ENCODE measurements at places on chromosomes 4 and X.
A peak's percentile ranks its signal among the peaks of the same experiment; 100 is the strongest.

DNA sequence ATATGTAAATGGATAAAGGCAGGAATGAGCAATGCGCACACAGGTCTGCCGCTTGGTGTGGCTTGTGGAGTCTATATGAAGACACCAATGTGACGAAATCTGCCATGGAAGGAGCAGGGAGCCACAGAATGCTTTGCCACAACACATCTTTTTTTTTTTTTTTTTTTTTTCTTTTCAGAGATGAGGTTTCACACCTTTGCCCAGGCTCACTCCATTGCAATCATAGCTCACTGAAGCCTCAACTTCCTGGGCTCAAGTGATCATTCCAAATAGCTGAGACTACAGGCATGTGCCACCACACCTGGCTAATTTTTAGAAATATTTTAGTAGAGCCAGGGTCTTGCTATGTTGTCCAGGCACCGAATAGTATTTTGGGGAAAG is 17.4 kb upstream of the SLC34A2 start:
- no peak for DNase-seq

DNA sequence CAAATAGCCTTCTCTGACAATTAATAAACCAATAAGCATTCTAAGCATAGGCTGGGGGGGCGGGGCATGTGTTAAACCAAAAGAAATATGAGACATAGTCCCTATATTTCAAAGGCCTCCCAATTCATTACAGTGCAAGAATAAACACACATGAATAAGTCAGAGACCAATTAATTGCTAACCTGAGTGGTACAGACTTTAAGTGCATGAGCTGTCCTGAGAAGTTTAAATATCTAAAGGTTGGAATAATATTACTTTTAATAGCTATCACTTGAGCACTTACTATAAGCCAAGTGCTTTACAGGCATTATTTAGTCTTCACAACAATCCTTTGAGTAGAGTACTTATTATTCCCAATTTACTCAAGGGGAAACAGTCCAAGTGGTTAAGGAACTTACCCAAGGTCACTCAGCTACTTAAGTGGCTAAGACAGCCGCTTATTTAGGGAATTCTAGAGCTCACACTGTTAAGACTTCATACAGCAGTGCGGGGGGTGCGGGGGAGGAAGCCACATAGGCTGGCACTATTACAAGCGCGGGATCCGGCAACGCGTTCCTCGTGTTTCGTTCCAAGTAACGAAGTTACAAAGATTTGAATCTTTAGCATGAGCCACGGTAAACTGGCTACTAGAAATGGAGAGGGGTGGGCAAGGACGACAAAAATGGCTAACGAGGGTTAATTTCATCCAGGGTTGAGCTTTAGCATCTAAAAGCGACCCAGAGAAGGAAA is 1.4 kb downstream of the THOC2 start:
- DNase-seq: no peak

DNA sequence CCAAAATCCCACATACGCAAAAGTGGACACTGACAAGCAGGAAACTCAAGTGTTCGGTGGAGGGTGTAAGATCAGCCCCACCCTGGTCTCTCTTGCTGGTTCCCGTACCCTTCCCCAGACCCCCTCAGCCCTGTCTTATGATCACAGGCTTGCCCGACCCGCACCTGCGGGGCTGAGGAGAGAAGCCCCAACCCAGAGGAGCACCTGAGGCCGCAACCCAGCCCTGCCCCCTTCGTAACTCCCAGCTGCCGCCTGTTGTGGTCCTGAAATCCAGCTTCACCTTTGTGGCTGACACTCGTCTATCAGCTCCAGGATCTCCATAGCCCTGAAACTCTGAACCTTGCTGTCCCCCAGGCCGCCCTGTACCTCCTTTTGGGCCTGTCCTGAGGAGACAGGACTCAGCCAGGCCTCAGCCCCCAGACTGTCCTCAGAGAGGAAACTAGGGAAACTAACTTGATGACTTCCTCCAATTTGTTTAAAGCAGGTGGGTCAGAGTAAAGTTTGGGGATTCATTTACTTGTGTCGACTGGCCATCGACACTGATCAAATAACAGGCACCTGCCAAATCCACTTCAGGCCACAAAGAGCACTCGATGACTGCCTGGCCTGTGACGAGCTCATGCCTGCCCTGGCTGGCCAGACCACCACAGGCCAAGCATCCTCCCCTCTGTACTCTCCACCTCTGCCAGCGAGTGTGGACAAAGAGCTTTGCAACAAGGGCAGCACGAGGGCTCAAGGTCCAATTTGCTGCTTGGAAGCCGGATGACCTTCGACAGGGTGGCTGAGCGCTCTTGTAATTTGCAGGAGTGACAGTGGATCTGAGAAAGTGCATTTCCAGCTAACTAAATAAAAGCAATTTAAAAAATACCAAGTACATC is 19.3 kb downstream of the DCTD start:
- DNase-seq: no peak

DNA sequence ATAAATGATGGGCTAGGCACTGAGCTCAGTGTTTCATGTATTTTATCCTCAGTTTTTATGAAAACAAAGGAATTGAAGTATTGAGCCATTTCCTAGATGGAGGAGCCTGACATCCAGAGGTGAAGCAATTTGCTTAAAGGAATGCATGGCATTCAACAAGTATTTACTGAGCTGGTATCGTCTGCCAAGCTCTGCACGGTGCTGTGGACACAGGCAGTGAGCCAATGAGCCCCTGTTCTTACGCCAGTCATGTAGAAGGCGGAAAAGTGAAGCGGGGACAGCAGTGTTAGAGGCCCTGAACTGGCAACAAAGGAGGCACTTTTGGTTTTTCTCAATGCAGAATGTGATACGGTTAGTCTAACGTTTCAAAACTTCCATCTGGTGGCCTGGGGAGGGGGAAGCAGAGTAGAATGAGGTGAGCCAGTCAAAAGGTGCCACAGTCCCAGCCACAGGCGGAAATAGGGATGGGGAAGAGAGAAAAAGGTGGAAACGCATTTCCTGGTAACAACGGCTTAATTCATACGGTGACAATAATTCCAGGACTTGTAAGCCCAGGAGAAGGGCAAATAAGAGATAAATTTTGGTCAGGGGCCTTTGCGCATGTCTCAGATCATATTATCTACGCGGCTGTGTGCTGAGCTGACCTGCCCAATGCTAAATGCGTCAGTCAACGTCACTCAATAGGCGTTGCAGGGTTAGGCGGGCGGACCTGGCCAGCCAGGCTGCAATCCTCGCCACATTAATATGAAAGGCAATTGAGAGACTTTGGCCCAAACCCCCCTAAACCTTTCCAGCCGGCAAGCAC is 133.9 kb downstream of the AFAP1 start:
- DNase-seq: peak; percentile 74

DNA sequence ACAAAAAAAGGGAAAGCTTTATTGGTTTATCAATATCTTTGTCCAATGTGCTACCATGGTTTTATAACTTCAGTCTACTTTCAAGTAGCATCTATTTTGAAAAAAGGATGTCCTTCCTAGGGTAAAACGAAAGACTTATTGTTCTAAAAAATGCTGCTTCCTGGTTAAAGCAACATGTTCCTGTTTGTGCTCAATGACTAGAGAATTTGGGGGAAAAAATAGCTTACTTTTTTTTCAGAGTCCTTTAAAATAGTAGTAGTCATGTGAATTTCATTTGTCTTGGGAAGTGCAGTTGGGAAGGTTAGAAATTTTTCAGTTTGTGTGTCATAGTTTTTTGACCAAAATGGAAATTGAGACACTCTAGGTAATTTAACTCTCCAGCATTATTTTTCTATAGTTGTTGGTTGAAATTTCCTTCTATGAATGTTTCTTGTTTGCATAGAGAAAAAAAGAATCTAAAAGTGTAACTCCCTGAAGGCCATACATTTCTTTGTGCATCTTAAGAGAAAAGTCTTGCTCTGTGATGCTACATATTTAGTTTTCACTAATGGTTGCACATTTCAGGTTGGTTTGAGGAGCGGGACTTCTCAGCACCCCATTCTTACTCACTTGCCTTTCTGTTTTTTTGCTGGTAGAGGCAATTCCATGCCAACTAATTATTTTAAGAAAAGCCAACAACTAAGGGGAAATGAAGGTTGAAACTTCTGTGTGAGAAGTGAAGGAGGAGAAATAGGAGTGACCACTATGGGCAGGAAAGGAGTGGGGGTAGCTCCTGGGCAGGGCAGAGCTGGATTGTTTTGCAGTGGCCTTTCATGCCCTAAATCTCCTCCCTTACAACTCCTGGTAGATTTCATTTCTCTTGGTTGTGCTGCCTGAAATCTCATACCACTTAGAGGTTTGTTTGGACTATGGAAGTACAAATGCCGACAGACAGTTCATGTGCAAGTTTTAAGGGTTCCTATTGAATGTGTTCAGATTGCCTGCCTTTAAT is 76.4 kb downstream of the RAPGEF2 start:
- DNase-seq: no peak

GRCh38 chrX:85419293-85419692 is 39.8 kb upstream of the POF1B start:
- no peak for DNase-seq

GRCh38 chr4:24076811-24077210 is 187.0 kb upstream of the PPARGC1A start:
- no peak for DNase-seq

DNA sequence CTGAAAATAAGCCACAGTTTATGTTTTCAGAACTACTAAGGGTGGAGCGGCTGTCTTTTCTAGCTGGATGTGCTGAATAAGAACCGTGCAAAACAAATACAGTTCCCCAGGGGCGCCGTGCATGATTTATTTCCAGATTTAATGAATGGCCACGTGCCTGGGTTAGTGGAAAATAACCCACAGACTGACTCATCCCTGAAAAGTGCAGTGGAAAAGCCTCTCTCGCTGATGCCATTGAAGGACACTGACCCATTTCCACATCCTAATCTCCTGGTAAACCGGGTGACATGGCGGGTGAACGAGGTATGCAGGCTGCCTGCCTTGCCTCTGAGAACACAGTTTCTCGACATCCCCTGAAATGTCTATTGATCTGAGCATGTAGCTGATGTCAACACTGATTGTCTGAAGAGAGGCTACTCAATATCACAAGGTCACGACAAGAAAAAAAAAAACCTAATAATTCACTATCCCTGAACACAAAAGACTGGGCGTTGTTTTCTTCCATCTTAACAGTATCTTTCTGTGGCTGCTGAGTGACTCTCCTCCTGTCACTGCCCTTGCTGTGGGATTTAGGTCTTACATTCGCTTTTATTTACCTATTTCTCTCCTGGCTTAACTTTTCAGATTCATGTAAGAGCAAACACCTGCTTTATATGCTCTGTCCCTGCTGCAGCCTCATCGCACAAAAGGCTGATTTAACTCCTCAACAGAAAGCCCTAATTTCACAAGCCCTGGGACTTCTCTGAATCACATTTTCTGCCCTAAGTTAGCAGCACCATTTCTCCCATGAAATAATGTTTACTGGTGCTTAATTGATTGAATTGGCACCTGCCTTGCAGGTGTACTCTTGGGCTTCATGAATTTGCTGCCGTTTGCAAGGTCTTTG is 76.9 kb upstream of the SCOC start:
- DNase-seq: no peak

DNA sequence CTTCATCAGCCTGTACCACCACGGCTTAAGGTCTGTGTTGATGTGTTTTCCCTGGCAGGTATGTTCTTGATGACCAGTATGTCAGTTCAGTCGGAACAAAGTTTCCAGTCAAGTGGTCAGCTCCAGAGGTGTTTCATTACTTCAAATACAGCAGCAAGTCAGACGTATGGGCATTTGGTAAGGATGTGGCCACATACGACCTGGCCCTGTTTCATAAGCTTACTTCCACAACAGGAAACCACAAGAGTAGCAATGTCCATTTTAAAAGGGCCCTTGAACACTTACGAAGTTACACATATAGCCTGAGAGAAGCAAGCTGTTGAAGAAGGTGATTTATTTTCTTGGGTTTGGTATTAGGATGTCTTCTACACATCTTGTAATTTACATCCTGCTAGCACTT is 46.1 kb downstream of the BMX start:
- no peak for DNase-seq

DNA sequence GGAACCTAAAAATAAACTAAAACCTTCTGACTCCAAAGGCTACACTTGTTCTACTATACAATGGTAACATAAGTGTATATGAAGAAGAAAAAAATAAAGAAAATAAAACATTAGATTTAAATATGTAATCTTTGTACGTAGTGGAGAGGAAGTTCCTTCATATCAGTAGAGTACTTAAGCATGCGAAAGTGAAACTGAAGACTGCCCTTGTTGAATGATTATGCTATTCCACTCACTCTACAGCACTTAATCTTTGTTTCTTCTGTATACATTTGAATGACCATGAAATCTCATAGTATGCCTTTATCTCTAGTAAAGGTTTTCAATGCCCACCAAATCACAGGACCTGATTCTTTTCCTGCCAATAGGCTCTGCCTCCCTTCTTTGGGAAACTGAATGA is 78.9 kb downstream of the NDST3 start:
- no peak for DNase-seq

DNA sequence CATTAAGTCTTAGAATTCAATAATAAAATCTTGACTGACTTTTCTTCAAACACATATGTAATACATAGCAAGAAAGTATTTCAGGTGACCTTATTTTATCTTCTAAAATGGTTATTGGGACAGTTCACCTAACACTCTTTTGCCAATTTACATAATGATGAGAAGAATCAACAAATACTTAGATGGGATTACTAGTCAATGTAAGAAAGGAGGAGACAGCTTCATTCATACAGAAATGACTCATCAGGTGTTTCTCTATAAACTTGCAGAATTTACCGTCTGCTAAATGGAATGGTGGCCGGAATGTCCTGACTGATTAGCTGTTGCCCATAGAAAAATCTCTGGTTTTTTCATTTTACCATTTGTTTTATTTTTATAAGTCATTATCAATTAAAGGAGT is 115.0 kb upstream of the ETNPPL start:
- no peak for DNase-seq

- DNase-seq: peak; percentile 8
Measured at GRCh38 chrX:153762626-153763173, 1.3 kb upstream of the PLXNB3 start.

- DNase-seq: no peak
Measured at GRCh38 chr4:109494563-109494962, 60.9 kb downstream of the SEC24B start.

- DNase-seq: peak; percentile 65
Measured at GRCh38 chr4:76087007-76087769, 12.7 kb downstream of the ART3 start.

DNA sequence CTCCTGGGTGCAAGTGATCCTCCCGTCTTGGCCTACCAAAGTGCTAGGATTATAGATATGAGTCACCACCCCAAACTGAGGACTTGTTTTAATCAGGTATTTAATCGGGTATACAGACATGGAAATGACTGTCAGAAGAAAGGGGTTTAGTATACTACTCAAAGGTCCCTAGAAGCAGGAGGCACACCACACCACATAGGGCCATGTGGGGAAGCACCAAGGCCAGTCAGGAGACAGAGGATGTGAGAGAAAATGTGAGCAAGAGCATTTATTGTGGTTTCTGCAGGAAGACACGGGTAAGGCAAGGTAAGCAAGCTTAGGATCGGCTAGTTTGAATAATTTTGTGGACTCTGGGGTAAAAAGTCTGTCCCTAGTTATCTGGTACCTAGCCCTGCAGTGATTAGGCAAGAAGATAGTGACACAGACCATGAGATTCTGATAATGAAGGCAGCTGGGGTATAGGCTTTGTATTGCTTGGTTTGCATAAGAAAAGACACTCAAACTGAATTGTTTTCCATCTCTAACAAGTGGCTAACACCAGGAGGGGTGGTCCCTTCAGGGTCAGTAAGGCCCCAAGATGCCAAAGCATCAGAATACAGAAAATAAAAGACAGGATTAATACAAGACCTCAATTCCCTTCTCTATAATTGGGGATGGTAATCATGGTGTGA is 408.8 kb upstream of the F9 start:
- DNase-seq: no peak

- DNase-seq: no peak
Measured at GRCh38 chr4:81635739-81636138, 164.0 kb upstream of the RASGEF1B start.
